D341Med (cell line): ENCODE measurements at places on chromosomes 3 and 15.
A peak's percentile ranks its signal among the peaks of the same experiment; 100 is the strongest.

- no peak for DNase-seq
Measured at GRCh38 chr15:94300612-94301011, 69.3 kb downstream of the MCTP2 start.

DNA sequence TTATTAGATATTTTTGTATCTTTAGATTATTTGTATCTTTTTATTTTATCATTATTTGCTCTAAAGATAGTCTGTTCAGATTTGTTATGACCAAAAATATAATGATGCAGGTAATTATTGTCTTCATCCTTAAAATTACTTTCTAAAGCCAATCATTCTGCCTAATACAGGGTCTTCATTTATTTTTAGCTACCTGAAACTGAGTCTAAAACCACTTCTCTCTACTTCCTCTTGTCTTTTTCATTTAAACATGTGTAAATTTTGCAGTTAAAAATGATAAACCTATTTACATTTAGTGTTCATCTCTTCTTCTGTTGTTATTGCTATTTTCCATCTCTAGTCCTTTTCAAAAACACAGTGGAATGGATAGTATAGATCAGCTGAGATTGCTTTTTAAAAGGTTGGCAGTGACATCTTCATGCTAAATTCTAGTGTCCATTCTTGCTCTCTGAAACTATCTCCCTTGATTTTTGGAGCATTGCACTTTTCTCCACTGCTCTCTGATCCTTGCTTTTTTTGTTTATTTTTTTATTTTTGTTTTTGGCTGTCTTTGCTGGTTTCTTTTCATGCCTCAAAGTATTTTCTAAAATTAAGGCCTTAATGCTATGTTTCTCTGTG is 91.8 kb downstream of the UBE2E2 start:
- DNase-seq = no peak

DNA sequence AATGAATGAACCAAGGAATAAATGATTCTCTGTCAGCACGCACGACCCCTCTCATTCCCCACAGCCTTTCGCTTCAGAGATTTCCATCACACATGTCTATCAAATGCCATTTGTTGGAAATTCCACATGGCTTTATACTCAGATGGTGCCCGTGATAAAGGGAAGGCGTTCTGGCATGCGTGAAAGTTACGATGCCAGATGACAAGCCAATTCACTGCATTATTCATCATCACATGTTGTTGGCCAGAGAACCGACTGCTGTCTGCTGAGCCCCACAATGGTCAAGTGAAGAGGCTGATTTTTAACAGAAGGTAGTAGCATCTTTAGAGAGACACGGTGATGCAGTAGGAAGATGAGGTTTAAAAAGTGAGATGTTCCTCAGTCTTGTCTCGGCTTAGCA is 74.1 kb upstream of the FRMD4B start:
- DNase-seq = no peak

DNA sequence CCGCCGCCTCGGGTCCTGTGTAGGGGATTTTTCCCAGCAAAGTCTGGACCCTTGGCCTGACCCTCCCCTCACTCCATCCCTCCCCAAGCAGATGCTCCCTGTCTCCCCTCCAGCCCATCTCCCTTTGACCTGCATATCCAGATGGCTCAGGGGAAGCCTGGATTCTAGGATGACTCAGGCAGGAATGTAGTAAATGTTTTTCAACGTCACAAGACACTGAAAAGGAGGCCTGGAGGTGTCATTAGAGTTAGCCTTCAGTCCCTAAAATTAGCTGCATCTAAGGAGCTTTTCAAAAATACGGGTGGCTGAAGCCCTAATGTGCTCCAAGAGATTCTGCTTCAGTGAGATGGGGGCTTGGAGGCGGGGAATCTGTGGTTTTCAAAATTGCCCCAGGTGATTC is 7.2 kb downstream of the ACAN start:
- no peak for DNase-seq

DNA sequence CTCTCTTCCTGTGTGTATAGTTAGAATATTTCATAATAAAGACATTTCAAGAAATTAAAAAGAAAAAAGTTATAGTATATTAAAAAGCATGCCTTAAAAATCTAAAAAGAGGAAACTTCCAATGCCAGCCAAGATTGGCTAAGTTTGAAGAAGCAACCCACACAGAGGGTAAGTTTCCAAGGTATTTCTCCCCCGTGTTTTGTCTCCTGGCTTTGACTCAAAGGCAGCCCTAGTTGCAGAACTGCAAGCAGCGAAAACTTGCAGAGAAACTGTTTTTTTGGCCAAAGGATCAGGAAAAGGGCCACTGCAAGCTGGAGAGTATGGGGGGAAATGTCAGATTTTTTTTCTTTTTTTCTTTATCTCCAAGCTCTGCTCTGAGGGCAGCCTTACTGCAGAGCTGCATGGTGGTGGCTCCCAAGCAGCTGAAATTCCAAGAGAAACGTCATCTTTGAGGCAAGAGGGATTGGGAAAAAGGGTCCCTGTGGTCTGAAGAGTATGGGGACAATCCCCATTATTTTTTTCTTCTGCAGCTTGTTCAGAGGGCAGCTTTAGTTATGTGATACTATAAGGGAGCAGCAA is 23.0 kb downstream of the HACL1 start:
- no peak for DNase-seq

DNA sequence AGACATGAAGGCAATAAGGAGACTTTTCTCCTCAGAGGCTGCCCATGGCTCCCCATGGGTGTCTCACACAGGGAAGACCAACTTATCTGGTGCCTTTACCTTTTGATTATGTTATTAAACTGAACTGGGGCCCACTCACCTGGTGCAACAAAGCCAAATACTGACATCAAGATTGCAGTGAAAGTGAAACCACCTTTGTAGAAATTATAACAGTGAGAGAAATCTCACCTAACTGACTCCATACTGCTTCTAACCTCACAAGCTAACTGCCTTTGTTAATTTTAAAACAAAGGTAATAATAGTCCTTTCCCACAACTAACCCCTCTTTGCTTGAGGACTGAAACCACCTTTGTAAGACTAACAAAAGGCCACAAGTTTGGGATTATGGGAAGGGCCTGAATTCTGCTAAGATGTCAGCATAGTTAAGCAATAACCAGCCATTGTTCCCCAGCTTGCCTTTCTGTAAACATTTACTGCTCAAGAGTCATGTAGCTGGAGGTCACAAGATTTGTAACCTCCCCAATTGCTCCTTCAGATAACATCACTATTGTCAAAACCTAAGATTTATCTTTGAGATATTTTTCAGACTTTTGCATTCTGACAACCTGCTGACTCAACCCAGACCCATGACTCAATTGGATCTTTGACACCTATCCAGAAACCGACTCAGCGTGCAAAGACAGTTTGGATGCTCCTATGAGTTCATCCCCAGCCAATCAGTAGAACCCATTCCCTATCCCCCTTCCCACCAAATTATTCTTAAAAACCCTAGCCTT is 420.3 kb upstream of the CFAP20DC start:
- DNase-seq = no peak

GRCh38 chr3:119034256-119035013 is at the start of gene IGSF11:
Gene IGSF11, minus strand, starts transcription at chr3:119034846. Its CDS starts 264 bp downstream, at chr3:119034582.
- DNase-seq = peak; percentile 95

DNA sequence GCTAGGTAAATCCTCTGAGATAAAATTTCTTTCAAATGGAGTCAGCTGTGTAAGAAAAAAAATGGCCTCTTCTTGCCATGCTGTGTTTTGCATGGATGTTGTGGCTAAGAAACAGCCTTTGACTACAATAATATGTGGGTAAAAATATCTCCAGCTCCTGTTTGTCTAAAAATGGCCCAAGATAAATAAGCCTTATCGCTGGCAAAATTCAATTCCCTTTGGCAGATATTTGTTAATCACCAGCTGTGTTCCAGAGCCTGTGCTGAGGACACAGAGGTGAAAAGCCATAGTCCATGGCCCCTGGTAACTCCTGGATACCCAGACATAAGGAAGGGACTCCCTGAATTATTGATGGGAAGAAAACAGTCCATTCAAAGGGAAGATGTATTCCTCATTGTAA is 15.3 kb upstream of the RAMAC start:
- DNase-seq = no peak

DNA sequence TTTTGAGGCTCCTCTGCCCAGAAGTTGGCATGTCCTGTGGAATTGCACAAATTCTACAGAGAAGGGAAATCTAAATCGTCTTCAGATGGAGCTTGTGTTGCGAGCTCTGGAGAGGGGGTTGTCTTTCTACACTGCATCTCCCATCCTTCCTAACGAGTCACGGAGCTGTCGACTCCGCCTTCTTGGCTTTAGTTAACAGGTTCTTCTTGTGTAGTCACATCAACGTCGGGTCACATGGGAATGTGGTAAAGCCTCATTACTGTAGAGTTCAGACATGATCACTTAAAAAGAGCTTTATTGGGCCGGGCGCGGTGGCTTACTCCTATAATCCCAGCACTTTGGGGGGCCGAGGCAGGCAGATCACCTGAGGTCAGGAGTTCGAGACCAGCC is 60.0 kb downstream of the DNASE1L3 start:
- no peak for DNase-seq
